NCI-H1436 treated with DMSO at 0.1 percent for 48 hours (cell line): ENCODE measurements at places on chromosomes 11 and 22.

- no peak for DNase-seq
Measured at GRCh38 chr22:27576815-27577573, 224.6 kb downstream of the MN1 start.

GRCh38 chr22:45949258-45949870 is 27.6 kb downstream of the WNT7B start:
- no peak for DNase-seq

GRCh38 chr11:17764446-17765218 is 30.1 kb downstream of the KCNC1 start:
- no peak for DNase-seq

- DNase-seq: no peak
Measured at GRCh38 chr22:37173709-37174108, 14.3 kb downstream of the C1QTNF6 start.

DNA sequence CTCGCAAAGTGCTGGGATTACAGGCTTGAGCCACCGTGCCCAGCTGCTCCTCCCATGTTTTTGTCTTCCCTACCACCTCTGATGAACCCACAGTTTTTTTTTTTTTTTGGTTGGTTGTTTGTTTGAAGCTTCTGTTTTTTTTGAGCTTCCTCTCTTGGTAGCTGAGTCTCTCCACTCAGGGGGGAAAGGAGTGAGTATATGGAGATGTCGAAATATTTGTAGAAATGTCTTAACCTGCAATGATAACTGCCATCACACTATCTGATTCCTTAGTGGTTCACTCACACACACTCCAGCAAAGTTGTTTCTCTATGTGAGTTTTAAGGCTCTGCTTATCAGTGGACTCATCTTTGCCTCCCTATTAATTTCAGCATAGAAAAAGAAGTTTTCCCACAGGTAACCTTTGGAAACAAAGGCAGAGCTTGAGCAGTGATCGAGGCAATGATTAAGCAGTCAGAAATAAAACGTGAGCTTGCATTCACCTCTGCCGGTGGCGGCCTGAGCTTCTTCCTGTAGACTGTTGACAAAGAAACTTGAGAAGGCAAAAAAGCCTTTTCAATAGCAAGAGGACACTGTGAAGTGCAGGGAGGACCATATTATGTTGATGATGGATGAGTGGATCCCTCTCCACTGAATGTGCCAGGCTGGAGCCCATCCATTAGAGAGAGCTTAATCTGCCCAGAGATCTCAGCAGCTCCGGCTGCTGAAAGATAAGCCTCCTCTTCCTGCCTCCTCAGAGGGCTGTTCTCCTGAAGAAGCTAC is 29.0 kb upstream of the RASSF10 start:
- peak; percentile 60 for DNase-seq

DNA sequence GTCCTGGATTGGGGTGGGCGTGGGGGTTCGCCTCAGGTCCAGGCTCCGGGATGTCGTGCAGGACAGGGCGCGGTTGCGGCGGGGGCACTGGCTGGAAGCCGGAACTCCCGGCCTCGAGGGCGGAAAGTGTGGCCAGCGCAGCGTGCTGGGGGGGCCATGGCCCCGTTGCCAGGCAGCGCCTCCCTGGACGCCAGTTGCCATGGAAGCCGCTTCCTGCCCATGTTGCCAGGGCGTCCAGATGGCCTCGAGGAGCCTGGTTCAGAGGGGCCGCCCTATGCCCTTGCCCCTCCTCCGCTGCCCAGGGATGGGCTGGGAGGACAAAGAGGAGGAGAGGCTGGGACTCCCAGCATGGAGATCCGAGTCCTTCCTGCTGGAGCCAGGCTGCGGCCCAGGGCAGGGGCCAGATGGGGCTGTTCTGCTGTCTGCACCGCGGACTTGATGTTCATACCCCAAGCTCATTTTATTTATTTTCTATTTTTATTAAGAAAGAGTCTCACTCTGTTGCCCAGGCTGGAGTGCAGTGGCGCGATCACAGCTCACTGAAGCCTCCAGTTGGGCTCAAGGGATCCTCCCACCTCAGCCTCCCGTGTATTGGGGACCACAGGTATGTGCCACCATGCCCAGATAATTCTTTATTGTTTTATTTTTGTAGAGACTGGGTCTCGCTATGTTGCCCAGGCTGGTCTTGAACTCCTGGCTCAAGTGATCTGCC is 4.6 kb upstream of the CCDC188 start:
- DNase-seq: peak; percentile 44

GRCh38 chr22:38276166-38276565 is 3.4 kb upstream of the TMEM184B start:
- no peak for DNase-seq

GRCh38 chr22:32245042-32245441 is 10.1 kb downstream of the SLC5A4 start:
- no peak for DNase-seq

GRCh38 chr11:18230859-18231258 is 5.7 kb downstream of the SAA4 start:
- DNase-seq: no peak

DNA sequence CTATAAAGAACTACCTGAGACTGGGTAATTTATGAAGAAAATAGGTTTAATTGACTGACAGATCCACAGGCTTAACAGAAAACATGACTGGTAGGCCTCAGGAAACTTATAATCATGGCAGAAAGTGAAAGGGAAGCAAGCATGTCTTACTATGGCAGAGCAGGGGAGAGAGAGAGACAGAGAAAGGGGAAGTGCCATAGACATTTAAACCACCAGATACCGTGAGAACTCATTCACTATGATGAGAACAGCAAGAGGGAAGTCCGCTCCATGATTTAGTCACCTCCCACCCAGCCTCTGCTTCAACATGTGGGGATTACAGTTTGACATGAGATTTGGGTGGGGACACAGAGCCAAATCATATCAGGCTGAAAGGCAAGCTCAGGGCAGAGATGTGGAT is 327.1 kb upstream of the DDI1 start:
- DNase-seq: no peak

DNA sequence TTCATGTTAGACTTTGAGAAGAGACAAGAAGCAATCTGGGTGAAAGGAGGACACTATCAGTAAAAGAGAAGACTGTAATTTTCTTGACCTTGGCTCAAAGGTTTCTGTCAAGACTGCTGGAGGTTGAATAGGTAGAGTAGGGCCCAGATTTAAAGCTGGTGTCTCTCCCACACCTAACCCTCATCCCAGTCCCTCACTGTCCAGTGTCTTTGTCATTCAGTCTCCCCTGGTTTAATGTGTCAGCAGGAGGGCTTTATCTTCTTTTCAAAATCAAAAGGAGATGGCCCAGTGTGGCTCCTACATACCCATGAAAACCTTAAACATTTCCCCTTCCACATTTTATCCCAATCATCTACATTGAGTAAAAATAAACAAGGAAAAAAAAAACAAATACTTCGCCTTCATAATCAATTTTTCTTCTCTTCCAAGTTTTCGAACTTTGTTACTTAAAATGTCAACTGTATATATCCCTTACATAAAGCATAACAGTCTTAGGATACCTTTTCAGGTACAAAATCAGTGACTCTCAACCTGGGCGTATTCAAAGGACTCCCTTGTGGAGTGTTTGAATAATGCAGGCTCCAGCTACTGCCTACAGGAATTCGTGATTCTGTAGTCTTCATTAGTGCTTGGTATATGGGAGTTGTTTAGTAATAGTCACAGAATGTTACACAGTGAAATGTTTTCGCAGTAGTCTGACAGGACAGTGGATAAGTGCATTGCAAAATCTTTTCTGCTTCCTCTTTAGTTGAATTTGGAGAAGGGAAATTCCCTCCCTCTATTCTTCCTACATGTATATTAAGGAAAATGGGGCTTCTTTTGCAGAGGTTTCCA is 87.2 kb downstream of the FAT3 start:
- DNase-seq: no peak

DNA sequence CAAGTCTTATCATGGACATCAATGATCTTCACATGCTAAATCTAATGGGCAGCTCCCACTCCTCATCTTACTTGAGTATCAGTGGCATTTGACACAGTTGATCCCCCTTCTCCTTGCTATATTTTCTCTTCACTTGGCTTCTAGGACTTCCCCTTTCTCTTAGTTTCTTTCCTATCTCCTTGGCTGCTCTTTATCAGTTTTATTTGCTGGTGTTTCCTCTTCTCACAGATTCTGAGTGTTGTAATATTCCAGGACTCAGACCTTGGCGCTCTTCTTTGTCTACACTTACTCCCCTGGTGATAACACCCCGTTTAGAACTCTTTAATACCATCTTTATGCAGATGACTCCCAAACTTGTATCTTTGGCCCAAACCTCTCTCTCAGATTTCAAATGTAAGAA is 33.9 kb upstream of the RASSF10 start:
- no peak for DNase-seq

GRCh38 chr11:132289590-132290256 is 919.3 kb downstream of the NTM start:
- no peak for DNase-seq

GRCh38 chr11:29481738-29482137 is 535.1 kb downstream of the KCNA4 start:
- no peak for DNase-seq

DNA sequence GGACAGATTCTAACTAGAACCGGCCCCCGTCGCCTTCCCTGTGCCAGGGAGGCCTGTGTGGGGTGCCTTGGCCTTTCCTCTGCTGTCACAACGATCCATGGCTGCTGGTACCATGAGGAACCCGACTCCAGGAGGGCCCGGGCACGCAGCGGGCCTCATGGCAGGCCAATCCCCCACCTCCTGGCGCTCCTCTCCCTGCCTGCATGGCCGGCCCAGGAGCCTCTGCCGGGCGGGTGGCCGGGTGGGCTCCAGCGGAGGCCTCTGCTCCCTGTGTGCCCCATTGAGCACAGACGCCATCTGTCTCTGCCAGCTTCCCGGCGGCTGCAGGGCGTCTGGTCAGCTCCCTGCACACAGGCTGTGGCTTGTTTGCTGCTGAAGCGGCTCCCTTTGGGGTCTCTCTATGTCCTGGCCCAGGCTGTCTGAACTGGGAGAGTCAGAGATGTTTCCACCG is 86.5 kb downstream of the MYEOV start:
- DNase-seq: no peak

DNA sequence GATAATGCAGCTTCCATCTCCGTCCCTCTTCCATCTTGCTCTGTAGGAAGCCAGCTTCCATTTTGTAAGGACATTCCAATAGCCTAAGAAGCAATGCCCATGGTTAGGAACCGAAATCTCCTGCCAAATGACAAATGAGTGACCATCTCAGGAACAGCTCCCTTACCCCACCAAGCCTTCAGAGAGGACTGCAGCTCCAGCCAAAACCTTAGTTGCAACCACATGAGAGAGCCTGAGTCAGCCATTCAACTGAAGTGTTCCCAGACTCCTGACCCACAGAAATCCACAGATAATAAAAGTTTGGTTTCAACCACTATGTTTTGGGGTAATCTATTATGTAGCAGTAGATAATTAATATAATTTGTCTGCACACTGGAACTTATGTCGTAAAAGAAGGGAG is 51.7 kb upstream of the LDLRAD3 start:
- DNase-seq: no peak

GRCh38 chr11:57466680-57467079 is 6.4 kb downstream of the RTN4RL2 start:
- no peak for DNase-seq

- DNase-seq: no peak
Measured at GRCh38 chr22:45645526-45646414, 25.9 kb upstream of the ATXN10 start.

- DNase-seq: no peak
Measured at GRCh38 chr22:41479671-41480396, 10.9 kb downstream of the ACO2 start.

- no peak for DNase-seq
Measured at GRCh38 chr22:20021196-20022181, 579 bp downstream of the TANGO2 start.

GRCh38 chr11:27945348-27945747 is 162.6 kb downstream of the KIF18A start:
- DNase-seq: no peak

- DNase-seq: no peak
Measured at GRCh38 chr11:78194490-78194889, 5.8 kb downstream of the USP35 start.

DNA sequence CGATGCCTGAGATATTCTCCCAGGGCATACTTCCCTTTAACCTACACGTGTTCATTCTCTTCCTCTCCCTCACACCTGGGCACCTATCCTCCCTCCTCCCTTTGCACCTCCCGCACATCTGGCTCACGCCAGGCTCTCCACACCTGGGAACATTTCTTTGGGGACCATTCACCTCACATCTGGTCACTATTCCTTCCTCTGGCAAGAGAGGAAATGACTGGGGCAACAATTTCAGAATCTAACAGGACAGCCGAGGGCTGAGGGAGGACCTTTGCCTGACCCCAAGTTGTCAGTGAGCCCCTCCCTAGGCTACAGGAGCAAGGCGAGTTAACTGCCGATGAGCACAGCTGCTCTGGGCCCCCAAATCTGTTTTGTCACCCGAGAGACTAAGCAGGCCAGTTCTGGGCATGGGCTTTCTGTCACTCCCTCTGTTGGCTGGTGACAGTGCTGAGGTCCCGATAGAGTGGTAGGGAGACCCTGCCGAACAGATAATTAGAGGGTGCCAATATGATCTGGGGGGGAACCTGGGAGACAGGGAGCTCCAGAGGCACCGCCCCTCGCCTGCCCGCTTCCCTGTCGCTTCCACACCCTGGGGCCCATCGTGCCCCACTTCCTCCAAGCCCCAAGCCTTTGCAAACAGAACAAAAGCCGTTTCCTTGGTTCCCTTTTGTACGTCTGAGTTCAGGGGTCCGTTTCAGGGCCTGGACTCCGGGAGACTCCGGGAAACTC is 45.6 kb downstream of the EIF3F start:
- no peak for DNase-seq

DNA sequence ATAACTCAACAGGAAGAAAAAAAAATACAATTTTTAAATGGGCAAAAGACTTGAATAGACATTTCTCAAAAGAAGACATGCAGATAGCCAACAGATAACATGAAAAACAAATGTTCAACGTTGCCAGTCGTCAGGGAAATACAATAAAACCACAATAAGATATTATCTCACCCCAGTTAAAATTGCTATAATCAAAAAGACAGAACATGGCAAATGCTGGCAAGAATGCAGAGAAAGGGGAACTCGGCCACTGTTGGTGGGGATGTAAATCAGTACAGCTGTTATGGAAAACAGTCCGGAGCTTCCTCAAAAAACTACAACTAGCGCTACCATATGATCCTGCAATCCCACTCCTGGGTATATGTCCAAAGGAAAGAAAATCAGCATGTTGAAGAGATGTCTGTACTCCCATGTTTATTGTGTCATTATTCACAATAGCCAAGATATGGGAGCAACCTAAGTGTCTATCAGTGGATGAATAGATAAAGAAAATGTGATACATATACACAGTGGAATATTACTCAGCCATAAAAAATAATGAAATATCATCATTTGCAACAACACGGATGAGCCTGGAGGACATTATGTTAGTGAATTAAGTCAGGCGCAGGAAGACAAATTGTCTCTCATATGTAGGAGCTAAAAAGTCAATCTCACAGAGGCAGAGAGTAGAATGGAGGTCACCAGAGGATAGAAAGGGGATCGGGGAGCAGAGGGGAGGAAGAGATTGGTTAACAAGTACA is 12.2 kb upstream of the CYTH4 start:
- no peak for DNase-seq
